ENCODE measurements at places on chromosomes 6 and 20.

GRCh38 chr6:111450087-111450486 is 32.9 kb downstream of the REV3L start:
- no peak for DNase-seq

- DNase-seq = no peak
Observed at GRCh38 chr20:35015863-35016193, 60.2 kb downstream of the MYH7B start.

DNA sequence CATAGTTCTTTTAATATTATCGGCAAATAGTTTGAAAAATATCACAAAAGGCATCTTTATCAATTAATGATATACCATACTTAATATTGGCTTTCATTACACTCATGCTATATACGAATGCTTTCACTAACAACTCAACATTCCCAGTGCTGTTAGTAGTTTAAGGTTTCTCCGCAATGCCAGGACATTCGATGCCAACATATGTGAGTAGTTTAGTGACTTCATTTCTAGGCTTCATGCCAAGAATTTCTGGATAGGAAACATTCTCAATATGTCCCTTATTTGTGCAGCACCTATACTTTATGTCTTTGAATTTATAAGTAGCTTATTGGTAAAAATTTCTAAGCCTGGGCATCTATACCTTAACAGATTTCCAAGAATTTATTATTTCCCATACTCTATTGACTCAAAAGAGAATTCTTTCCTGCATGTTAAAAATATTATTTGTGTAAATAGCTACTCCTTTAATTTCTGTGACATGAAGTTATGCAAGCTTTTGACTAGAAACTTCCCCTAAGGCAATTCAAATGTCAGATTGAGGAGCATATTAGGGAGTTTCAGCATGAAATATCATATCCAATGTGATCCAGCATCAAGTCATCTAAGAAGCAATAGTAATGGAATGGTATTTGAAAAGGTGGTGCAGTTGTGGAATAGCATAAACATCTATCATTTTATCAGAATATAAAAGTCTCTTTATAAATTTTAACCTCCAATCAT is 236.0 kb upstream of the STXBP5 start:
- DNase-seq = no peak

- DNase-seq = no peak
Observed at GRCh38 chr6:142975365-142975764, 30.4 kb upstream of the HIVEP2 start.

DNA sequence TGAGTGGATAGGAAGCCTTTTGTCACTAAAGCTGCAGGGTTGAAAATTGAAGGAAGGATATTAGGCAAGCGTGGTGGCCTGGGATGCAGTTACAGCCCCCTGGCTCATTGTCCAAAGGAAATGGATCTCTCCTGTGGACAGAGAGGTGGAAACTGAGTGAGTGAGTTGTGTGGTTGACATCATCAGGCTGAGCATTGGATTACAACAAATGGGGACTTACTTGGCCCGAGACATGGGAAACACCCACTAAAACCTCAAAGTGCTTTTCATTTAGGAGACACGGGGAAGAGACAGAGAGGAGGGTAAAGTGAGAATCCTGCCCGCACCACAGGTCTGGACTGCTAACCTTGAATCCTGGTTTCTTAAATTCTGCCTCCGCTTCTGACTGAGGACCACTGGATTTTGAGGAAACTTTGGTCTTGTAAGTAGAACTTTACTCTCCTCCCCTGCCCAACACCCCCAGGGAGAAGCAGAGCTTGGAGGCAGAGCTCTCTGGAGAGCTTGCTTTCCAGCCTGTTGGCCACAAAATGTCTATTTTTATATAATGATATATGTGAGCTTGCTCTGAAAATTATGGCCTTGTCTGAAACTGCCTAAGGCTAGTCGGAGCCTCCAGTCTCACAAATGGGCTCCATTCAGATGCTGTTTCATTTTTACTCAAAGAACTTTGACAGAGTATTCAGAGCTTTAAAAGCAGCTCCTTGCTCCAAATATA is at the start of gene PKIG:
Gene PKIG, plus strand, starts transcription at position 269 of the 715 bp plus-strand sequence. CDS start 31,978 bp downstream, outside the sequence.
- peak; percentile 6 for DNase-seq

DNA sequence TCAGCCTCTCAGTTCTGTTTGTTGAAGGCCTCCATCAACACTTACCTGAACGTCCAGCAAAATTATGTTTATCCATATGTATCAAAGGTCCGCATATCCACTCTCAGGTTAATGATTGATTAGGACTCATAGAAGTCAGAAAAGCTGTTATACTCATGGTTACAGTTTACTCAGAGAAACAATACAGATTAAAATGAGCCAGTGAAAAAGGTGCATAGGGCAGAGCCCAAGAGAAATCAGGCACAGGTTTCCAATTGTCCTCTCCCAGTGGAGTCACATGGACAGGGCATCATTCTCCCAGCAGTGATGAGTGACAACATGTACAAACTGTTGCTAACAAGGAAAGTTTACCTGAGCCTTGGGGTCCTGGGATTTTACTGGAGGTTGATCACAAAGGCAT is 36.2 kb downstream of the THEMIS start:
- no peak for DNase-seq

GRCh38 chr6:41224800-41225199 is 3.3 kb upstream of the TREML4 start:
- no peak for DNase-seq

GRCh38 chr6:5094327-5094726 is 9.2 kb downstream of the PPP1R3G start:
- no peak for DNase-seq

GRCh38 chr6:19837511-19838441 is 606 bp downstream of the ID4 start:
- no peak for DNase-seq

DNA sequence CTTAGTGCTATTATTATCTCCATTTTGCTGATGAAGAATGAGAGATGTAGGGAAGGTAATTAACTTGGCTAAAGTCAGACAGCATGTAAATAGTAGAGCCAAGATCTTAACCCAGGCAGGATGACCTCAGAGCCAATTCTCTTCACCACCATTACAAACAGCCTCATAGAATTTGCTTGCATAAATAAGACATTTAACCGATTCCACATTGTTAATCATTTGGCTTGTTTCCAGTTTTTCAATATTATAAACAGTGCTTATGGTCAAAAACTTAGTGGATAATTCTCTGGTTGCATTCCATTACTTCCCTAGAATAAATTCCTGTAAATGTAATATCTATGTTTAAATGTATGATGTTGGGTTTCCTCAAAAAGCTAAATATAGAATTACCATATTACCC is 19.1 kb upstream of the PRDM1 start:
- DNase-seq = no peak

- DNase-seq = no peak
Observed at GRCh38 chr20:53748176-53748575, 154.5 kb upstream of the ZNF217 start.

GRCh38 chr6:148438632-148439031 is 96.0 kb downstream of the SASH1 start:
- DNase-seq = no peak

DNA sequence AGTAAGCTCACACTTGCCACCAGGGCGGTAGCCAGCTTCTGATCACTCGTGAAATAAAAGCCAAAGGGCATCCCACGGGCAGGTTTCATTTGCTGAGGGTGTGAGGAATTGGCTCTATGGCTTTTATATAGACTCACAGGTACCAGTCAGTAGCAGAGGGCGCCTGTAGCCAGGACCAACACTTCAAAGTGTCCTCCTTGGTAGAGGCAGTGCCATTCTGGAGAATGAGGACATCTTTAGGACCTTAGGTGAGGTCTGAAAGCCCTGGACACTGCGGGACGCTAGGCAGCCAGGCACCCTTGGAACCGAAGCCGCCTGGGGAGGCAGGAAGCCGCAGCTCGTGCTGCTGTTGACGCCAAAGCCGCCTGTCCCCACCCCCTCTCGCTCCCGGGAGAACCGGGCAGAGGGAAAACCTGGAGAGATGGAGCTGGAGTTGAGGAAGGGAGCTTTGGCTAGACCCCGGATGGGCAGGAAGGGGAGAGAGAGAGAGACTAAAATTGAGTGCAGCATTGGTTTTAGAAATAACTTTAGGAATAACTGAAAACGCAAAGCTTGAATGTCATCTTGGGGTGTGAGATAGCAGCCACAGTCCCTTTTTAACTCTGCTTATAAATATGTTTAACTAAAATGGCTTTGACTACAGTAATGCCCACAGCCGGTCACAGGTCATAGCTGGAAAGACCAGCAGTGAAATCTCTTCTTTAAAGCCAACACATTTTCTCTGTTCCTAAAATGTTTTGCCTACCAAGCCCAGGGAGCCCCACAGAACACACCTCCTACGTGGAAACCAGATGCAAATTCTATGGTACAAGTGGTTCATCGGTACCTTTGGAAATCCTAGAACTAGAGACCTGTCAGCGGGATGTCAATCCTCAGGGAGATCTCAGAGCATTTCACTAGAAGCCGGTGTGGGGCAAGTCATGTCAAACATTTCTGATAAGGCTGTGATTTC is 128.5 kb upstream of the CDYL start:
- DNase-seq = peak; percentile 8

DNA sequence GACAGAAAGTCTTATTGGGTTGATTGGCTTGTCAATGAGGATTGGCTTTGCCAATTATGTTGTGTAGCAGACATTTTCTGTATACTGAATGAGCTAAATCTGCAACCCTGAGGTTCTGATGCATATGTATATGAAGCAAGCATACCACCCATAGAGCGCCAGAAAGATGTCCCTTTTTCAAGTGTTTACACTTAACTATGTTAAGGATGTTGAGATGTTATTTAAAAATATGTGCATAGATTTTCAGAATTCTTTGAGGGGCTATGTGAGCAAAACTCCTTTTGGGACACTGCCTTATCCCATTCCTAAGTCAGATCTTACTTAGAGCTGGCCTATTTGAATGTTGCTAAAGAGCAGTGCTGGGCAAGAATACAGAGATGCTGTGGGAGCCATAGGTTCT is 1.9 kb downstream of the AIG1 start:
- no peak for DNase-seq

GRCh38 chr6:105926318-105926717 is 159.8 kb upstream of the PRDM1 start:
- DNase-seq = no peak

- no peak for DNase-seq
Observed at GRCh38 chr6:88520445-88520844, 354.3 kb upstream of the CNR1 start.

GRCh38 chr6:158839796-158840195 is 20.6 kb upstream of the EZR start:
- DNase-seq = no peak

GRCh38 chr20:15236812-15237211 is 899.4 kb upstream of the FLRT3 start:
- no peak for DNase-seq

GRCh38 chr6:28264834-28265401 is 2.0 kb upstream of the ZSCAN26 start:
- no peak for DNase-seq

GRCh38 chr20:22437354-22437753 is 147.0 kb downstream of the FOXA2 start:
- DNase-seq = no peak

- DNase-seq = peak; percentile 79
Observed at GRCh38 chr20:50992733-50993457, 30.0 kb downstream of the KCNG1 start.

GRCh38 chr6:3137057-3137777 is 18.7 kb downstream of the BPHL start:
- no peak for DNase-seq

- no peak for DNase-seq
Observed at GRCh38 chr6:44022671-44023352, 104.4 kb downstream of the MRPL14 start.

GRCh38 chr6:24931718-24932691 is 3.8 kb downstream of the RIPOR2 start:
- DNase-seq = no peak

DNA sequence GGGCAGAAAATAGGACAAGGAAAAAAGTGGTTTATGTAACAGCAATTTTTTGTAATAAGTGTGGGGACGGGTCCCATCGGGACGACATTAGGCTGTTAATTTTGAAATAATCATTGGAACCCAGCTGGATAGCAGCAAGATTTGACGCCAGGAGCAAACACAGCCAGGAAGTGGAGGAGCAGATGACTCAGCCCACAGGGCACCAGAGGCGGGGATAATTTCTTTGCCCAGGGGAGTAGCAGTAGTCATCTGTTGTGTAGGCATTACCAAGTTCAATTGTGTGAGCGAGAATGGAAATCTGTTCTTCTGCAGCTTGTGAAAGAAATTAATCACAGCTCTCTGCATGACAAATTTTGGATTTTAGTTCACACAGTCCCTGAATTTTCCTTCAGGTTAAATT is 22.6 kb upstream of the RIN2 start:
- DNase-seq = peak; percentile 36

All from HAP-1 (cell line).